Breast epithelium (tissue), 4 donors: ENCODE measurements at places on chromosomes 12 and 14.

GRCh38 chr12:38328306-38328895 lies 11.8 kb downstream of the ALG10B start:
- no peak for DNase-seq

GRCh38 chr14:93410893-93411292 lies 19.8 kb upstream of the UNC79 start:
- DNase-seq, result no peak

GRCh38 chr12:123744836-123745235 lies 17.3 kb upstream of the DNAH10 start:
- DNase-seq, result no peak

- no peak for DNase-seq
These were observed 73.1 kb upstream of the PWP1 start for GRCh38 chr12:107612508-107612907.

DNA sequence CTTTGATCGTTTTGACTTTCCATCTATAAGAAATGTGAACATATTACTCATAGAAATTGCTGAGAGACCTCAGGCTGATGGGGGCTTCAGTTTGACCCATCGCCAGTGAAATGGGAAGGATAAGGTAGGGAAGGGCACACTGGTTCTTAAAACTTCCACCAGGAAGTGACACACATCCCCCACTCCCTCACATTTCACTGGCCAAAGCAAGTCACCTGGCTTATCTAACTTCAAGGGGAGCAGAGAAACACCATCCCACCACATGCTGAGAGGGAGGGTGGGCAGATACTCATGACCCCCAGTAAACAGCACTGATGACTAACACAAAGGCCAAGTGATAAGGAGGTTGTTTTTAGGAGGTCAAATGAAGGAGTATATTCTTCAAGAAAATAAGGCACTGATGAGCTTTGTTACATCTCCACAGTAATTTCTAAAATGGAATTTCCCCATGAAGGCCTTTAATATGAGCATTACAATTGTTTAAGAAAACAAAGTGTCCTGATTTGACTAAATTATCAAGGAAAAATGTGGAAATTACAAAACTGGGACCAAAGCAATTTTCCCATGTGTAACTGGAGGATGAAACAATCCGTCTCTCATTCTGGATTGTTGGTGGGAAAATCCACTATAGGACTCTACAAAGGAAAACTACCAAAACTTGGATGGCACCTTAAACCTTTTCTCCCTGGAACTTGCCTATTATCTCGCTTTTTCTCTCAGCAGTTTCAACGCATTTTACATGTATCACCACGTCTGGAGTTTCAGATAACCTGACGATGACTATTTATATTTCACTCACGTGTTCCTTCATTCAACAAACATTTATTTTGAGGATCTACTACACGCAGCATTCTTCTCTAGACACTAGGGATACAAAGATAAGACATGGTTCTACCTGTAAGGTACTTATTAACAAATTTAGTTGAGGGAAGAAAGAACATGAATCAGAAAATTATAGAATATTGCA lies 91.8 kb upstream of the EEA1 start:
- DNase-seq, result no peak

DNA sequence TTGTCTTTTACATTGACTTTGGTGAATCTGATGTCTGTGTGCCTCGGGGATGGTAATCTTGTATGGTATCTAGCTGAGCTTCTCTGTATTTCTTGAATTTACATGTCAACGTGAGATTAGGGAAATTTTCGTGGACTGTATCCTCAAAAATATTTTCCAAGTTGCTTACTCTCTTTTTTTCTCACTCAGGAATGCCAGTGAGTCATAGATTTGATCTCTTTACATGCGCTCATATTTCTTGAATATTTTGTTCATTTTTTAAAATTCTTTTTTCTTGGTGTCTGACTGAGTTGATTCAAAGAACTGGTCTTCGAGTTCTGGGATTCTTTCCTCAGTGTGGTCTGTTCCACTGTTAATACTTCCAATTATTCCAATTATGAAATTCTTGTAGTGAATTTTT lies 207.7 kb downstream of the RAD51B start:
- DNase-seq, result no peak

DNA sequence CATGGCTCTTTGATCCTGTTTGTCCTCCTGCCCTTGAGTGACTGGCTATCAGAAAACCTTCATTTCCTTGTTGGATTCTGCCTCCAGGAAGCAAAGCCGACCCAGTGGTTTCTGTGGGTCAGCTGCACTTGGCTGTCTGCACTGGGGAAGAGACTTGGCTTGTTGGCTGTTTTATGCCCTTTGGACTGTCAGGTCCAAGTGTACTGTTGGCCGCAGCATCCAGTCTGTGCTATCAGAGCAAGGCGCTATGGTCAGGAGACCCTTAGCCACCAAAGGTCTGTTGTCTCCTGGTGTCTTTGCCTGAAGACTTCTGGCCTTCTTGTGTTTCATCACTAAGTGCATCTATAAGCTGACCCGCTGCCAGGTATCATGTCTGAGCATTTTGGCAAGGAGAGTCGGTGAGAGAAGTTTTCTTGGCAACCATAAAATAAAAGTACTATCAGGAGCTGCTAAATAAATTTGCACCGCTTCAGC lies 177.4 kb upstream of the HIF1A start:
- DNase-seq, result peak; percentile 46
